ENCODE measurements at places on chromosomes 11 and 22. TPM values are rescaled to one million over a fixed set of nuclear protein-coding genes. Genes with fewer than 3 reads are reported as not detected.

PANX3 gene
- total RNA-seq, result not detected

SLC43A3 gene
- total RNA-seq, result 27.3 TPM

SAMM50 gene
- total RNA-seq, result 27.5 TPM

SCARF2 gene
- 10.4 TPM for total RNA-seq

BIRC3 gene
- 6.2 TPM for total RNA-seq

LARGE2 gene
- 1.3 TPM for total RNA-seq

BRSK2 gene
- 3.0 TPM for total RNA-seq

KRTAP5-7 gene
- total RNA-seq, result 0.26 TPM

CDHR5 gene
- not detected for total RNA-seq

OR51B4 gene
- 2.0 TPM for total RNA-seq

ANO1 gene
- 15.0 TPM for total RNA-seq

ROBO4 gene
- 19.7 TPM for total RNA-seq

IGSF22 gene
- total RNA-seq, result 0.21 TPM

GLB1L2 gene
- total RNA-seq, result 1.5 TPM

CD248 gene
- 28.7 TPM for total RNA-seq

Data from urinary bladder (tissue), 4 donors.